ENCODE measurements at places on chromosomes 7 and 10.

DNA sequence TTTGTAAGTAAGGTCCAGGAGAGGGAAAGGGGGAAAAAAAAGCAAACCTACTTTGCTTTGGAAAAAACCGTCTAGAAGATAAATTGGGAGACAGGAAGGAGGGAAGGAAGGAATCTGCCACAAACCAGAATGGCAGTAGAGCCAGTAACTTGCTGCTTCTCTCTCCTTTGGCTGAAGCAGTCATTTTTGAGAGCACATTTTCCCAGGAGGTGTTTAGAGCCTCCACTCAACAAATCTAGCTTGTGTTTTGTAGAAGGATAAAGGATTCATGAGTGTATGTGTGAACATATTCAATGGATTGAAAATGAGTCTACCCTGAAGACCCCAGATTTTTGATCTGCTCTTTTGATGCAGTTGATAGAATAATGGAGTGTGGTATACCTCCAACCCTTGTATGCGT, 2.6 kb downstream of the NRG3 start:
- peak; percentile 46 for DNase-seq

- DNase-seq, result no peak
Measured at GRCh38 chr7:26046150-26046549, 105.8 kb upstream of the NFE2L3 start.

- DNase-seq, result no peak
Measured at GRCh38 chr7:1550005-1550845, 5.8 kb downstream of the TMEM184A start.

DNA sequence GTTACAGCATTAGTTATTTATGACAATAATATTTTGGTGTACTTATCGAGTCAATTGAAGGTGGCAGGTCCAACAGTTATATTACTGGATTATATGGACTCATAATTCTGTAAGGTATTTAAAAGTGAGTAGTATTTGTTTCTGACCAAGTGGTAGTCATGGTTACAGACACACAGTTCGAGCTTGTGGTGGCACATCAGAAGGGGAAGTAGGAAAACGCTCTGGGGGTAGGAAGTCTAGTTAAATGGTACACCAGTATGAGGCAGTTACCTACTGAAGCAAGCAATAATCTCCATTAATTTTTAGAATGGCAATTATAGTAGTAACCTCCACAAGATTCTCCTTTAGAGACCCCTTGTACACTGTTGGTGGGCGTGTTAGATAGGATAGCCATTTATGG, 541.2 kb downstream of the ETV1 start:
- no peak for DNase-seq

- DNase-seq, result no peak
Measured at GRCh38 chr7:143286522-143286890, 1.6 kb upstream of the CASP2 start.

DNA sequence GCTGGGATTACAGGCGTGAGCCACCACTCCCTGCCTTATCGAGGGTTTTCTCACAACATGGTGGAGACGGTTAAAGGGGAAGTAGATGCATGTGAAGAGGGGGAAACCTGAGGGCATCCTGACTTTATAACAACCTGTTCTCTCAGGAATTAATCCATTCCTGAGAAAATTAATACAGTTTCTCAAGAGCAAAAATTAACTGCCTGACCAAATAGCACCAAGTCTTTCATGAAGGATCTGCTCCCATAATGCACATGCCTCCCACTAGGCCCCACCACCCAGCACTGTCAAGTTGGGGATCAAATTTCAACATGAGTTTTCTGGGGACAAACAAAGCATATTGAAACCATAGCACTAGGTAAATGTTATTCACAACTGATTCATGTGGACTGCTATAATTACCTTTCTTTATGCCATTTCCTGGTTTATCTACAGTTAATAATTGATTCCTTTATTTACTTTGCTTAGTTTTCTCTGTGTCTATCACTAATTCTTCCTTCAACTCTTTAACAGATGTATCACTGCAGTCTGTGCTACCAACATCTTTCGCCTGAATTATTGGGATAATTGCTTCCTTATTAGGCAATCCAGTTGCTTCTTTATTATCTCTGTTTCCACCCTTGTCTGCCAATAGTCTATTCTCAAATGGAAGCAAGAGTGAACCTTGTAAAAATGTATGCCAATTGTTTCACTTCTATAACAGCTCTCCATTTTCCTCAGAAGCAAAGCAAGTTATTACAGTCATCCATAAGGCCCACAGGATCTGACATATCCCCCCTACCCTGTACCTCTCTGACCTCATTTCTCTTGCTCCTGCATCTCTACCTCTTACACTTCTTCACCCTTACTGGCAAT, 12.9 kb upstream of the MICU1 start:
- DNase-seq, result no peak

- DNase-seq, result peak; percentile 53
Measured at GRCh38 chr10:116632596-116633215, 12.0 kb downstream of the PNLIPRP2 start.

DNA sequence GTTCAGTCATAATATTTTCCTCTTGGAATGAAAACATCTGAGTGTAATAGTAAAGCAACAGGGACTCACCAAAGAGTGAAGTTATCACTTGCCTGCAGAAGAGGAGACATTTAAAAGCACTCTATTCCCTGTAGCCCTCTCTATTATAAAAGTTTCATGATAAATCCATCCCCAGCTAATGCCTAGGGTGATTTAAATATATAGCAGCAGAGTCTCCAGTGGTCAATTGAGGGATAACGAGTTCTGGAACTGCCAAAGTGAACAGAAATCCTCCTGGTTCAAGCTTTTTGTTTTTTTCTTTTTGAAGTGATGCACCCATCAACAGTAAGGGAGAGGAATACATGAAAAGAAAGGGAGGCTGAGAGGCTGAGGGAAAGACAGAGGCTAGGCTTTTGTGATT, 87.3 kb downstream of the EVX1 start:
- no peak for DNase-seq

DNA sequence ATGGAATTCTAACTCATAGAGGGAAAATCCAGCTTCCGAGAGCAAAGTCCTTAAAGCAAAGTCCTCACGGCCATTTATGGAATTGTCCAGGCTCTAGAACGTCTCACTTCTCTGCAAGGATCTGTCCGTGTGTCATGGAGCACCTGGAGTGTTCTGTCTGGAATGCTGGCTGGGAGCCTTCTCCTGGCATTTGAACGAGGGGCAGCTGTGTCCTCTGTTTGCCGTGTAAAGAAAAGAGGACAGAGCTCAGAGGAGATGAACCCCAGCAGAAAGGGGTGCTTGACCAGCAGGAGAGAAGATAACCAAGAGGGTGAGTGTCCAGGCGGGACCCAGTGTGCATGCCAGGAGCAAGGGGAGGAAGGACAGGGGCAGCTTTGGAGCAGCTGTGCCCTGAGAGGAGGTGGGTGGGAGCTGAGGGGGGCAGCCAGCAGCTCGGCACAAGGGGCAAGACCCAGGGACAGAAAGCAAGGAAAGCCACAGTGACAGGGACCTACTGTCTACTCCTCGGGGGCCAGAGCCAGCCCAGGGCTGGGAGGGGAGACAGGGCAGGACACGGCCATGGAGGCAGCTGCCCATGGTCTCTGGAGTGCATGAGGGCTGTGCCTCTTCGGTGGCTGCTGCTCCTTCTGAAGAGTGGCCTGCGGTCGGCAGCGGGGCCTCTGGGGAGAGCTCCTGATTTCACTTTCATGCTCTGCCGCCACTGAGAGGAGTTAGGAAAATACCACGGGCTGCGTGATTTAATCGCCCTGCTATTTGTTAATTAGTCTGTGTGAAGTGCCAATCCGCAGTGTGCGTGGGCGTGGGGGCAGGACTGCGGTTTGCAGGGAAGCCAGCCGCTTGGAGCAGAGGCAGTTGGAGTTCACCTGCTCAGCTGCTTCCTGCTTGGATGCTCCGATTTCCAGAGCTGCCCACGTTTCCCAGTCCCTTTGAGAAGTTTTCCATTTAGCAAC, 149.3 kb upstream of the SHH start:
- DNase-seq, result peak; percentile 48

GRCh38 chr10:98457721-98458120, 11.0 kb upstream of the HPS1 start:
- DNase-seq, result no peak
